T-cell (primary cell): ENCODE measurements at places on chromosomes 11 and 22.

- DNase-seq: no peak
Measured at GRCh38 chr11:67154726-67155125, 35.7 kb downstream of the KDM2A start.

GRCh38 chr11:102495161-102496042, 35.1 kb downstream of the MMP7 start:
- peak; percentile 7 for DNase-seq

- DNase-seq: no peak
Measured at GRCh38 chr11:69931060-69931910, 112.1 kb upstream of the FGF3 start.

GRCh38 chr22:39379756-39380730, 19.5 kb upstream of the TAB1 start:
- no peak for DNase-seq

DNA sequence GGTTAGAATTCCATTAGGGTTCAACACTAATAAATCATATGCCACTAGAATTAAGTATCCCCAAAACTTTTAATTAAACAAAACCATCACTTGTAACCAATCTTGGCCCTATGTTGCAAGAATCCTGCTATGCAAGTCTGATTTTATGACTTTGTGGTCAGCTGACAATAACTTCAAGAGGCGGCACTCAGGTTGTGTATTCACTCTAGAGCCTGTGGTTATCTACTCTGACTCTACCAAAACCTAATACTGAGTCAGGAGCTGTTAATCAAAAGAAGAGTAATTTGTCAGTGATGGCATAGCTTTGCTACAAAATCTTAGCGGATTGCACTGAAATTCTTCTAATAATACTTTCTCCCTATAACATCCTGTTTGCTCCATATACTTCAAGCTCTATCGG, 253.7 kb downstream of the AASDHPPT start:
- DNase-seq: no peak

GRCh38 chr11:92383430-92383829, 158.8 kb downstream of the FAT3 start:
- DNase-seq: no peak

- no peak for DNase-seq
Measured at GRCh38 chr22:42797011-42797410, 60.1 kb downstream of the ARFGAP3 start.

DNA sequence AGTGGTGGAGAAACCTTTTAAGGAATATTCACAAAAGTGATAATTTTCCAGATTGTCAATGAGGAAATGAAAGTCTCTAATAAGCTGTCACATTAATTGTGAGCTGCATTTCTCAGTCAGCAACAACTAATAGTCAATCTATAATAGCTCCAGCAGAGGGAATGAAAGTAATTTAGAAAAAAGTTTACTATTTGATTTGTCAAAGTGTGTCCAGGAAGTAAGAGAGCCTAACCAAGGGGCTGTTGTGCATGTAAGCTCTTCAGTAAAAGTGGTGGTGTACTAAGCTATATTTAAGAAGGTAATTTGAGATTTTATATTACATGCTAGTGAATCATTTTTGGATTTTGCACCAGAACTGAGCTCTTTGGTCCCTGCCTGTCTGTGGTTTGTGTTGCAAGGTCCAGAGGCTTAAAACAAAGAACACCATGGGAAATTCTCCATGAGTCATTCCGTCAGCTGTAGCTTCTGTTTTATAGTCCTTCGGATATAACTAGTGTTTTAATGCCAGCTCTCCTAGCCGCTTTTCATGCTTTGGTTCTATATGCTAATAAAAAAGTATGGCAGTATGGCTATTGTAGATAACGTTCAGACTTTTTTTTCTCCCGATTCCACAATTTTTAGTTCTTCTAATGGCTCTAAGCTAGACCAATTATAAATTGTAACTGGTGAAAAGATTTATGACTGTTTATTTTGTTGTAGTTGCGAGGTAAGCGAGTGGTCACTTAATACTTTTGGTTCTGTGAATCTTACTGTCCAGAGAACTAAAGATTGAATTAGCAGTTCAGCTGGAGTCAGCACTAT, 64.6 kb downstream of the ARHGEF12 start:
- DNase-seq: no peak

- no peak for DNase-seq
Measured at GRCh38 chr11:100383357-100383865, 303.7 kb upstream of the ARHGAP42 start.

DNA sequence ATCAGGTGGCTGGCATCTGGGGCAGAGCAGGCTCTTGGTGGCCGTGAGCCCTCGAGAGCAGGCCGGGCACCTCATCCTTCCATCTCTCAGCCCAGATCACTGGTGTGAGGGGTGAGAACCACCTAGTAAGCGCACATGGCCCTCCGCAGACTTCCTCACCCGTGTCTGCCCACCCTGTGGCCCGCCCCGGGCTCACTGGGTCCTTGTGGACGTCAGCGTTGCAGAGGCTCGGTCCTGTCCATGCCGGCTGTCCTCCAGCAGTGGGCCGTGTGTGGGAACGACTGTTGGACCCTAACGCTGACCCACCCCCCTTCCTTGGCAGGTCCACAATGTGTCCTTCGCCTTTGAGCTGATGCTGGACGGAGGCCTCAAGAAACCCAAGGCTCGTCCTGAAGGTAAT, 17.2 kb upstream of the PARVG start:
- no peak for DNase-seq

DNA sequence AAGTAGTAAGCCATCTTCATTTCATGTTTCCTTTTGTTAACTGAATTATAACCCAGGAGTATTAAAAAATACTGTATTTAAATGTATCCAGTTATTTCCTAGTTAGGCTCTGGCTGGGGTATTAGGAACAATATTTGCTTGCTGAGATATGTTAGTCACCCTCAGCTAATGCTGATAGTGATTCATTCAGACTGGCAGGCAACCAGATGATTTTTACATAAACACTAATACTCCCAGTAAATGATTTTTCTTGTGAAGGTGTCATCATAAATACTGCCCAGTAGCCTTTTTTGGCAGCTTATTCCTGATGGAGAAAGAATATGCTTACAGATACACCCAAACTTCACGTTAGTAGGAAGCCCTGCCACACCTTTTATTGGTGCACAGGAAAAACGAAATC, 8.1 kb downstream of the YWHAH start:
- DNase-seq: no peak

GRCh38 chr11:120612513-120613263, 101.1 kb downstream of the GRIK4 start:
- DNase-seq: no peak

DNA sequence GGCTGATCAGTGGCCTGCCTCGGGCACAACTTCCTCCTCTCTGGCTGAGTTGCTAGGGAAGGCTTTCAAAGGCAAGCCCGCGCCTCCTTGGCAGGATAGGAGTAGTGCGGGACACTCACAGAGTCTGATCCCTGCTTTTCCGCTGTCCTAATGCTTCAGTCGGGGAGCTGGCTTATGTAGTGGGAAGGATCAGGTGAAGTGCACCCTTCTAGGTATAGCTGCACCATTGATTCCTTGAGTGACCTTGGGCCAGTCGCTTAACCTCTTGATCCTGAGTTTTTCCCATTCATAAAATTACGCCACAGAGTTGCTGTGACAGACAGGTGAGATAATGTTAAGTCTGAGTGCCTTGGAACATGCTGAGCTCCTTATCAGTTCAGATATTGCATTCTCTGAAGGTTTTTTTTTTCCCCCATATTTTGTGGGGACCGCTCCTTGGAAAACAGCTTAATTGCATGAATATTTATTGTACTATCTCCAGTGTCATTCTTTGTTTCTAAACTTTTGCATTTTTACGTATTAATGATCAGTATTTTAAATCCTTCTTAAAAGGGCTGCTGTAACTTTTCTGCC, 961 bp downstream of the IPO7 start:
- no peak for DNase-seq

- no peak for DNase-seq
Measured at GRCh38 chr11:67571443-67571842, 12.2 kb upstream of the GSTP1 start.

- DNase-seq: no peak
Measured at GRCh38 chr22:50699756-50700386, 27.2 kb downstream of the SHANK3 start.

DNA sequence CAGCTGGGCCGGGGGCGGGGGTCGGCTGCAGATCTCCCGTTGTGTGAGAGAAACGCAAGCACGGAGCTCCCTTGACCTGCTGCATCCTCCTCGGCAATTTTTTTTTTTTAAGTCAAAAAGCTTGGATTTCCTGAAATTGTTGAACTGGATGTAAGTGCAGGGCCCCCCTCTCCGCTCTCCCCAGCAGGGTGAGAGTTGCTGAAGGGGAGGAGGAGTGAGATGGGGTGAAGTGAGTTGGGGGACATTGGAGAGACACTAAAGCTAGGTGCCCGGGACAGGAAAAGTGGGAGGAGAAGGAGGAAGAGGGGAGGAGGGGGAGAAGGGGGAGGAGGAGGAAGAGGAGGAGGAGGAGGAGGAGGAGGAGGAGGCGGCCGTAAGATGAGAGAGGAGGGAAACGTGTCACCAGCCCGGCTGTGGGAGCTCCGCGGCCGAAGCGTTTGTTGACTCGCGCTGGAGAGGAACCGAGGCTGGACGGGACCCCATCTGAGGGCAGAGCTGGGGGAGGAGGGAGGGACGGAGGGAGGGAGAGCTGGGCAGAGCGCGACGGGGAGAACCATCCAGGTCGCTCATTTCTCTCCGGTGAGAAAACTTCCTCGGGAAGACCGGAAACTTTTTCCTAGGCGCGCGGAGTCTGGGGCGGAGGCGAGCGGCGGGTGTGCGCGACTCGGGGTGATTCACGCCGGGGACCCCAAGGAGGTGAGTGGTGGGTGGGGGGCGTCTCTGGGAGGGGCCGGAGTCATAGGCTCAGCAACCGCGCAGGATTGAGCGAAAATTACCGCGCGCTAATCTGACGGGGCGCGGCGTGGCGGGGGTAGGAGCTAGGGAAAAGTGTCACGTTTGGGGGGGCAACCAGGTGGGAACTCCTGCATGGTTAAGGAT, 80.2 kb downstream of the PRR5L start:
- no peak for DNase-seq
